Activated CD4-positive, alpha-beta memory T cell treated with anti-CD3 and anti-CD28 coated beads for 36 hours (primary cell): ENCODE measurements at places on chromosomes 16 and 17.

DNA sequence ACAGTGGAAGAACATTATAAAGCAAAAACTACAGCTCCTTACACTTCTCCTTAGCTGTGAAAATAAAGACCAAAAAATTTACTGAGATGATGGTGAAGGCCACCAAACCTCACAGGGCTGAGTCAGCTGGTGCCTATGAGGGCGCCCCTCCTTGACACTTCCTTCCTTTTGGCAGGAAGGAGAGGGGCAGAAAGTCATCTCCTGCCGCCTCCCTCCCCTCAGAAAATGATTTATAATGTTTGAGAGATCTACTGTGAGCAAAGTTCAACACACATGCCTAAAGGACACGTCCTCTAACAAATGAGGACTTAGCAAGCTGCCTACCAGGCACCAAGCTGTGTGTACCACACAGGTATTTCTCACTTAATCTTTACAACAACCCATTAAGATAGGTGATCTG lies 245.7 kb downstream of the PRKCA start:
- peak; percentile 80 for DNase-seq

GRCh38 chr17:51709694-51710633 lies 448.6 kb downstream of the CA10 start:
- no peak for DNase-seq

DNA sequence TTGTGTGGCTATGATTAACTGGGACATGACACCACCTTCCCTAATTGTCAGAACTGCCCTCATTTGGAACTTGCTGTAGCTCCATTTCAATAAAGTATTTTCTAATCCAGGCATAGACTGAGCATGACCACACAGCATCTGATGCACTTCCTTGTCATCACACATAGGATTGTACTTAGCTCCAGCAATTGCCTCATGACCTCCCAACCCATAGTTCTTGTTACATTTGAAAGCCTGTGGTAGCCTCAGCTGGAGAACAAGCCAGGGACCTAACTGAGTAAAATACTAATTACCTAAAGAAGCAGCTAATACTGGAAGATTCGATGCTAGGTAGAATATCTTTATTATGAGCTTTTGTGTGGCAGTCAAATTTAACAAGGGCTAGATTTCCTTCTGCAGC lies 187.3 kb upstream of the KIF2B start:
- no peak for DNase-seq

GRCh38 chr16:79598348-79599181 lies 2.0 kb downstream of the MAF start:
- DNase-seq: peak; percentile 69

- no peak for DNase-seq
These were observed 160.6 kb downstream of the TANC2 start for GRCh38 chr17:63126607-63127006.

- DNase-seq: peak; percentile 89
These were observed 55.2 kb downstream of the ARSG start for GRCh38 chr17:68346448-68346847.

- no peak for DNase-seq
These were observed 21.9 kb downstream of the STH start for GRCh38 chr17:46020998-46021397.

DNA sequence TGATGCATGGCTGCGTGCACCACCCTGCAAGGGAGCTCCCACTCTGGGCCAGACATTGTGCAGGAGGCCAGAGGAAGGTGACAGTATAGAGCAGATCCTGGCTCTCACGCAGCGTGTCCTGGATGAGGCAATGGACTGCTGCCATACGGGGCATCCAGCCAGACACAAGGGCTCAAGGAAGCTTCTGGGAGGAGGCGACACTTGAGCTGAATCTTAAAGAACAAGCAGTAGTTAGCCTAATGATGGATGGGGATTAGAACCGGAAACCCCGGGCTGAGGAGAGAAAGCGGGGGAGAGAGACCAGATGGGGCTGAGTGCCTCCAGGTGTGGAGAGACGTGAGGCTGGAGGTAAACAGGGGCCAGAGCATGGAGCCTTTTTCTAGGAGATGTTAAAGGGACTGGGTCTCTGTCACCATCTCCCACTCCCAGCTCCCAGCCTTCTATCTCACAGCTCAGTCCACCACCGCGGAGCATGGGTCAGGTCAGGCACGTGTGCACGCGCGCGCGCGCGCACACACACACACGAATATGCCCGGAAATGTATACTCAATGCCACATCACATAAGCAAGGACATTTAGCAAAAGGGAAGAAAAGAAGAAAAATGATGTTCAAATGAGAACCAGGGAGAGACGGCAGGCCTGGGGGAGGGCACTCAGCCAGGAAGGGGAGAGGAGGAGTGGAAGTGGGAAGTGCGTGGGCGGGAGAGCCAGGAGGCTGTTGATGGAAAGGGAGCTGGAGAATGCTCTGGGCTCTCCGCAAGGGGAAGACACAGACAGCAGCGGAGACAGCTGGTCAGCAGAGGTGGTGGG lies 46.3 kb downstream of the CCDC42 start:
- no peak for DNase-seq

GRCh38 chr16:16116841-16117240 lies 106.5 kb downstream of the ABCC6 start:
- no peak for DNase-seq

- no peak for DNase-seq
These were observed 111.4 kb downstream of the PRKCA start for GRCh38 chr17:66413559-66414520.

- DNase-seq: no peak
These were observed 383 bp downstream of the ZNF598 start for GRCh38 chr16:2009164-2009711.

DNA sequence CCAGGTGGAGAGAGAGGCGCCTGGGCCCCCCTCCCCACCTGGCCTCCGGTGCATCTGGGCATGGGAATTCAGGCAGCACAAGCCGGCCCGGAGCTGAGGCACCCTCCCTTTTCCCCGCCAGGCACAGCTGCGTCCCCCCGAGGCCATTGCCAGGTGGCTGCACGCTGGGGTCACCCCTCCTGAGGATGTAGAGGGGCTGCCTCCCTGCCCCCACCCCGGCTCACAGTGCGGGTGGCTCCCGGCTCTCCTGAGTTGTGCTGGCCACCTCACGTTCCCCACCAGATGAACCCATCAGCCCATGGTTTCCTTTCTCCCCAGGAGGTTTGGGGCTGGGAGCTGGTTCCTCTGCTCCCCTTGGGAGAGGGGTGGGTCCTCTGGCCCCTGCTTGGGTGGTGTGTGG lies 12.6 kb downstream of the CACNA1H start:
- no peak for DNase-seq
